RCC 7860 (cell line): ENCODE measurements at places on chromosomes 13 and 19.

DNA sequence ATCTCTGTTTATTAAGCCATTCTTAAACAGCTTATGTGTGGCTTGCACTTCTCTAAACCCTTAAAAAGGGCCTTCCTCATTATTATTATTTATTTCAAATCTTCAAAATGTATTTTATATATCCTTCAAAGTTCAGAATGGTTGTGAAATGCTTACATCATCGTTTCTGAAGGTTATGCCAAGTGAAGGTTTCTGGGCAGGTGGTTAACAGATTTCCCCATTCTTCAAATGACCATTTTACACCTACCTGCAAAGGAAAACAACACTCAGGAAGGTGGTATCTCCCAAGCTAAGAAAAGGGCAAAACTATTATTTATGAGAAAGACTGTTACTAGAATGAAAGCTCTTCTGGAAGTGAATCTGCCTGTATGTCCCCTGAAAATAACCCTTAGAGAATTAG, 191.6 kb downstream of the SHISA2 start:
- DNase-seq: no peak

GRCh38 chr13:77928909-77929308, 10.3 kb upstream of the EDNRB start:
- no peak for DNase-seq

- no peak for DNase-seq
These were observed 513.0 kb downstream of the IRS2 start for GRCh38 chr13:109273326-109273751.

DNA sequence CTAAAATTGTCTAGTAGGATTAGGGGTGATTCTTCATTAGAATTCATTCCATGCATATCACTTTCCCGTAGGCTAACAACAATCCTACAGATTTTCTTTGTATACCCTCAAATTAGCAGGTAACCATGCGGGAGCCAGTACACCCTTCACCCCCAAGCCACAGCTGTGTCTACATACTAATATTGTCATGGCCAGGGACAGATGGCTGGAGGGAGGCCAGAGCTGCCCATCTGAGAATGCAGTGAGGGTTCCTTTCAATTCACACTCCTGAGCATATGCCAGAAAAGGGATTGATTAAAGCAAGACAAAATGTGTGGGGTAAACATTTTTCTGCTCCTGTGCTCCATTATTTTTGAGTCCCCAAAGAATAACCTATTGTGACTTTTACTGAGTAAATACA, 68.9 kb downstream of the FREM2 start:
- DNase-seq: no peak

DNA sequence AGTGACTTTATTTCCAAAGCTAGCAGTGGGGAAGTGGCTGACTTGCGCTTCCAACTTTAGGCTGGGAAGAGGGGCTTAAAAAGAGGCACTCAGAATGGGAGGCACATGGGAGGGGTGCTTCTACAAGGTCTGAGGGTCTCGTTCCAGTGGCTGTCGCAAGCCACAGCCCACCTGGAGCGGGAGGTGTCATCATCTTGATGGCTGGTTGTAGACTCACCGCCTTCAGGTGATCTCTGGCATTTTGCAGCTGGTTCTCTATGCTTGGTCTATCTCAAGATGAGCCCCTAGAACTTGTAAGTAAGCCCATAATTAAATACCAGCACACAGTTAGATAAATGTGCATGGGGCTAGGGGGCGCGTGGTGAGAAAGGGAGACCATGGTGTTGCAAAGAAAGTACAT, 9.2 kb downstream of the TEX29 start:
- no peak for DNase-seq

DNA sequence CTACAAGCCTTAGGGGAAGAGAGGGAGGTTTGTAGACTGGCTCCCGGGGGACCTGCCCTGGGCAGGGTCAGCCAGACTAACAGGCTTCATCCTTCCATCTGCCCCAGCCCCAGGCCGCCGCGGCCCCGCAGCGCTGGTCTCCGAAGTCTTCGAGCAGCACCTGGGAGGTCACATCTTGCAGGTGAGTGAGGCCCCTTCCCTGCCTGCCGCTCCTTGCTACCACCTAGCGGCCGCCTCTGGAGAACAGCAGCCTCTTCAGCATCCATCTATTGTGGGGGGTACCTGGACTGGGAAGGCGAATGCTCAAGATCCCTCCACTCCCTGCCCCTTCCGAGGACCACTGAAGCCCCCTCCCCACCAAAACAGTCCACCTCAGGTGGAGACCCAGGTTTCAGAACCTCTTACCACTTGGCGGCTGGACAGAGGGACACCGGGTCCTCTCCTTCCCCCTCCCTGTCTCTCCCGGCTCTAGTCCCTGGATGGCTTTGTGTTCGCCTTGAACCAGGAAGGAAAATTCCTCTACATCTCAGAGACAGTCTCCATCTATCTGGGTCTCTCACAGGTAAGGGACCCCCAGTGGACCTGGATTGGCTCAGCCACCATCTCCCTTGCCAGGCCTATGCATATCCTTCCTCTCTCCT, 12.7 kb downstream of the NPAS1 start:
- DNase-seq: no peak
